ENCODE measurements at places on chromosomes 4 and X.
A peak's percentile ranks its signal among the peaks of the same experiment; 100 is the strongest.

DNA sequence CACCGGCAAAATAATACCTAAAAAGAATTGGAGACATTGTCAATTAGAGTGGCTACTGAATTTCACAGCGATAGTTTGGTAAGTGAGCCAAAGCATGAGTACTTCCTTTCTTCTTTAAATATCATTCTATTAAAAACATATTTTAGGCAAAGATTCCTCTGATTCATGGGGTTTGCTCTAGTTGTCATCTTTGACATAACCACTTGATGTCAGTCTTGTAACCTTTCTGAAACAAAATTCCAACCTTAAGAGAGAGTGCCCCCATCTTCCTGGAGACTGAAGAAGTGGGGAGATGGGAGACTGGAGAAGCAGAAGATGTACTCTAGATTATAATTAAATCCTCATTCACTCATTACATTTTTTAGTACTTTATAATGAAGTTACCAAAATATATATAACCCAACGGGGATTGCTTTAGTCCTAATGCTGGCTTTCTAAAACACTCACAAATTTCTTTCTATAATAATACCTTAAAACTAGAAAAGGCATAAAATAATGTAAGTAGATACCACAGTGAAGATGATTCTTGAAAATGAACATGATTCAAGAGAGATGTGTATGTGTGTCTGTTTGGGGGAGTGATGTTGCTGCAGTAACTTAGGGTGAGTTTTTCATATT, 96.4 kb downstream of the EMCN start:
- DNase-seq, result peak; percentile 54

- DNase-seq, result no peak
Measured at GRCh38 chr4:52512291-52512690, 146.8 kb downstream of the USP46 start.

DNA sequence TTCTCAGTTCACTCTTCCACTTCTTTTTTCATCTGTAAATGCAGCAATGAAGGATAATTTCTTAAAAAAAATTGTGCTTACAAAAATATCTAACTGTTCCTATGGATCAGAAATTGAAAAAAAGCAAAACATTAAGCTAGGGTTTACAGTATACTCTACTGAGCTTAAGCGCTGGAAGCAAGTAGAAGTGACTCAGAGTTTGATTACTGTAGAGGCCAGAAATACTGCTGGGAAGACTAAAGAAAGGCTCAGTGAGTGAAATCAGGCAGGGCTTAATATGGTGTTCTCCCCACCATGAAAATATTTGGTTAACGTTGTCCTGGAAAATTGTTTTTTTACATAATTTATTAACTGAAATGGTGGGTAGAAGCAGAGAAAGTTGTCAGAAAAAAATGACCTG, 1061.8 kb upstream of the GRIA3 start:
- DNase-seq, result no peak

DNA sequence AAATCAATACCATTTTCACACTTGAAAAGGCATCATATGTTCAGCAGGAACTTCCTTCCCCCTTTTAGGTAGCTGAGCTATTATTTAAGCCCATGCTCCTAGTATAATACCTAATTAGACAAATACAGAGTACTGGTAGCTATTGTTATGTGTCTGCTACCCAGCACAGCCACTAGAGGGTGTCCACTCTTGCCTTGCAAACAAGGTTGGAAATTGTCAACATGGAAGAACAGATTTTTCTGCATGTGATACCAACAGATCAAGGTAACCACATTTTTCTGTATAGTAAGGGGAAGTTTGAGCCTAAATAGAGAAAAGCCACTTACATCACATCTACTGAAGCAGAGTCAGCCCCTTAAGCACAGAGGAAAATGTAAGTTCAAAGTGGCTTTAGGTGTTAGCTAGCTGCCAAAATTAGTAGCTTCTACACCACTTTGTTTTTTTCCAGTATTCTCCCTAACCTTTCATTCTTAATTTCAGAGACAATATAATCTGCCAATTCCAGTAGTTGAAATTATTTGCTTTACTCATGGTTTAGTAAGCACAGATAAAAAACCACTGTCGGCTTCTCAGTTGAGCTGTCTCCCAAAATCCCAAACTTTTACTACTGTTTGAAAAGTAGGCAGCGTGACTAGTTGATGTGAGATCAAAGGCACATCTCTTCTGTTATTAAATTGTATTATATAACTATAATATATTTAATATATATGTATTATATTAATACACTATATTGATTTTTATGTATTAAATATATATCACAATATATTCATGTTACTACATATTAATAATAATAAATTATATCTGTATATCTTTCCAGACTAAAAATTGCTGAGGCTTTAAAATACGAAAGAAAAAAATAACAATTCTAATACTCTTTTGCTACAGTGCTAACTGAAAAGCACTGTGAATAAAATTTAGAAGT, 38.2 kb downstream of the EDNRA start:
- DNase-seq, result peak; percentile 80

GRCh38 chr4:184384056-184384809, 90.1 kb downstream of the IRF2 start:
- DNase-seq, result peak; percentile 77

DNA sequence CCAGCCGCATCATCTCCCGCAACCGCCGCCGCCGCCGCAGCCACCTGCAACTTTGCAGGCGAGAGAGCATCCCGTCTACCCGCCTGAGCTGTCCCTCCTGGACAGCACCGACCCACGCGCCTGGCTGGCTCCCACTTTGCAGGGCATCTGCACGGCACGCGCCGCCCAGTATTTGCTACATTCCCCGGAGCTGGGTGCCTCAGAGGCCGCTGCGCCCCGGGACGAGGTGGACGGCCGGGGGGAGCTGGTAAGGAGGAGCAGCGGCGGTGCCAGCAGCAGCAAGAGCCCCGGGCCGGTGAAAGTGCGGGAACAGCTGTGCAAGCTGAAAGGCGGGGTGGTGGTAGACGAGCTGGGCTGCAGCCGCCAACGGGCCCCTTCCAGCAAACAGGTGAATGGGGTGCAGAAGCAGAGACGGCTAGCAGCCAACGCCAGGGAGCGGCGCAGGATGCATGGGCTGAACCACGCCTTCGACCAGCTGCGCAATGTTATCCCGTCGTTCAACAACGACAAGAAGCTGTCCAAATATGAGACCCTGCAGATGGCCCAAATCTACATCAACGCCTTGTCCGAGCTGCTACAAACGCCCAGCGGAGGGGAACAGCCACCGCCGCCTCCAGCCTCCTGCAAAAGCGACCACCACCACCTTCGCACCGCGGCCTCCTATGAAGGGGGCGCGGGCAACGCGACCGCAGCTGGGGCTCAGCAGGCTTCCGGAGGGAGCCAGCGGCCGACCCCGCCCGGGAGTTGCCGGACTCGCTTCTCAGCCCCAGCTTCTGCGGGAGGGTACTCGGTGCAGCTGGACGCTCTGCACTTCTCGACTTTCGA, 654 bp downstream of the ATOH1 start:
- DNase-seq, result no peak

- DNase-seq, result no peak
Measured at GRCh38 chr4:23594125-23594524, 295.7 kb downstream of the PPARGC1A start.

GRCh38 chr4:73011629-73011985, 57.9 kb downstream of the COX18 start:
- DNase-seq, result no peak

DNA sequence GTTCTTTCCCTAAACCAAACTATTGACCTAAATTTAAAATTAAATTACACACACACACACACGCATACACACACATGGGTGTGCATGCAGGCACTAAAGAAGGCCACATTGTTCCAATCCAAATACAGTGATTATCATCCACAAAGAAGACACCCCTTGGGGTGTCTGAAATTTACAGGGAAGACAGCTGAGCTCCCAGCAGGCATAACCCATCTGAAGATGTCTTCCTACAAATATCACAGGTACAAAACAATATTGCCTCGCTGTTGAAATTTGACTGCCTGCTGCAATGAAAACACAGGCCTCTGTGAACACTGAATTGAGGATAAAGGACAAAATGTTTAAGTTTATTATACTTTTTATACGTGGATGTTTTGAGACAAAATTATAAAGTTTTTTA, 50.2 kb upstream of the SLC7A11 start:
- DNase-seq, result no peak

- peak; percentile 66 for DNase-seq
Measured at GRCh38 chrX:136767104-136767941, 13.4 kb downstream of the ARHGEF6 start.

DNA sequence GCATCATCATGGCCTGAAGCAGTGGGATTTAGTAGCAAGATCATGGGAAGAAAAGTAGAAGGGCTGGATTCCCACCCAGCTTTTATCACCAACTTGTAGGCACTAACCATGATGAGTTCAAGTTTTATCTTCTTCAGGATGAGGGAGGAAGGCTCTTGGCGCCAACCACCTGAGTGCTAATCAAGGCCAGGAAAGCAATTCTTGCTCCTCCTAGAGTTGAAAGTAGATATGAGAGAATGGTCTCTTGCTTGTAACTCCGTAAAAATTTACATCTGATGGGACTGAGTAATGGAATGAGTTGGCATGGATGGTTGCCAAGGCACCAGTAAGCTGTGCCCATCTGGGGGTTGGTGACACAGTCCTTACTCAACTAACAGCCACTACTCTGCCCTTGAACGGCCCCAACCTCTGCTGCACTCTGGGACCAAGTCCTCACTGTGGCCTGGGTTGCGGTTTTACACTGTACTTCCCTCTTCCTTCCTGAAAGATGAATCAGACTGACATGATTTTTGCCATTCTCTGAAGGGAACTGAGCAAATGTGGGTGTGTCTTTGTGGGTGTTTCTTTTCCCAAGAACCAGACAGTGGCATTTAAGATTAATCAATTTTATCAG, 39.4 kb upstream of the NDP start:
- peak; percentile 91 for DNase-seq
